ENCODE measurements at places on chromosomes 5 and 9.

DNA sequence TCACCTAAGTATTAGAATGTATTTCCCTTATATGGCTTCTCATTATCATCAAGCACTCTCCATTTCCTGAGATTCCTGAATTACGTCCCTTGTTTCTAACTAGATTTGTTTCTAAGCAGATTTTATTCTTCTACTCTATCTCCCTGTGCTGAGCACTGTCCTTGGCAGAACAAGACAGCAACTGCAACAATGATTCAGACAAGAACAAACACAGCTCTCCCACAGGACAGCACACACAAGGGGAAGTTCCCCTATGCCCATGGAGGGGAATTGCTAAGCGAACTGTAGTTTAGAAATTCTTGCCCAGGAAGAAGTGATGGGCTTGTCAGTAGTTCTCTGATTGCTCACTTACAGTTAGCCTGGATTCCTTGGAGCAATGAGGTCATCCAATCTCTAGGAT, 759.9 kb downstream of the DTWD2 start:
- no peak for DNase-seq

- DNase-seq, result no peak
Measured at GRCh38 chr9:107274953-107275422, 8.1 kb upstream of the RAD23B start.

DNA sequence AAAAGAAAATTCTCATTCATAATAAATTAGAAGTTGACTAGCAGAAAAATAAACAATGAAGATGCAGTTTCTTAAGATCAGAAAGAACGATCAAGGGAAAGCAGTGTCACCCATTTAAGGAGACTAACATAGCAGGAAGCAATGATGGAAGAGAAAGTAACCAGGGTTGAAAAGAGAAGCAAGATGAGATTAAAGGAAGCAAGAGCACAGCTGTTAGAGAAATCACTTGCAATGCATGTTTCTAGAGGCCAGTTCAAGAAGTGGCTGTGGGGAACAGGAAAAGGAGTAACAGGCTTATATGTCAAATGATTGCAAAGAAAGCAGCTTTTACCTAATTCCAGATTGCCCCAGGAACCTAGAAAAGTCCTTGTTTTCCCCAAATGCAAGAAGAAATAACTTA, 46.8 kb upstream of the SLC1A1 start:
- no peak for DNase-seq

- no peak for DNase-seq
Measured at GRCh38 chr9:20872340-20872977, 159.0 kb downstream of the HACD4 start.

DNA sequence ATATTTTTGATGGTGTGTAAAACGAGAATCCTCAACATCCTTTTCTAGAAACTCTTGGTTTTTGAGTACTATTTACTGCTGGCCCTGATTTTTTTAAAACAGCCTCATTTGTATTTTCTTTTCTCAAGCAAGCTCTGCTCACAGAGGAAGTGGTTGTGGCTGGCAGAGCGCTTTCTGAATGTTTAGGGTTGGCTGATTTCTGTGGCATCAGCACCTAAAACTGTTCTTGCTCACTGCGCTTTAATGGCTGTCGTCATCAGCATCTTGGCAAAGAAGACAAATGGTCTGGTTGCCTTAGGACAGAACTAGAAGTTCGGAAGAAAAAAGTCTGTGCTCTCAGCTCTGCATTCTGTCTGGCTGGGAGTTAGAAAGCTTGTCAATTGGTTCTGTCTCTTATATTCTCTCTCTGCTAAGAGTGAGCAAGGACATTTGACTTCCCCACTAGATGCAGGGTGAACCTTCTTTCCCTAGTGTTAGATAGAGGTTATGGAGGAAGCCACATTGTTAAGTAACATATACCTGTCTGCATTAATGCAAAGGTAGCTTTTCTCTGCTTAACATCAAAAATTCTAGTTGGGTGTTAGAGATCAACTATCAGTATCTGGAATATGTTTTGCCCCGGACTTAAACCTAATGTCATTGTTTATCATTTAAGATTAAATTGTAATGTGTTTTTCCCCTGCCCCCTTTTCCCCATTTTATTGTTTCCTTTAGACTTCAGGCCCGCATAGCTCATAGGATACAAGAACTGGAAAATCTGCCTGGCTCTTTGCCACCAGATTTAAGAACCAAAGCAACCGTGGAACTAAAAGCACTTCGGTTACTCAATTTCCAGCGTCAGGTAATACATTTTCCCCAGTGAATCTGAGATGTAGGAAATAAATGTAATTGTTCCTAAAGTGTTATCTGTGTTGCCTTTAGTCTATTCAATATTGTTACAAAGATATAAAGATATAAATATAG, 39.0 kb downstream of the SMARCA2 start:
- peak; percentile 91 for DNase-seq

- peak; percentile 83 for DNase-seq
Measured at GRCh38 chr5:132238169-132238744, 10.6 kb upstream of the P4HA2 start.

- DNase-seq, result no peak
Measured at GRCh38 chr9:128325629-128326028, 3.0 kb downstream of the COQ4 start.

DNA sequence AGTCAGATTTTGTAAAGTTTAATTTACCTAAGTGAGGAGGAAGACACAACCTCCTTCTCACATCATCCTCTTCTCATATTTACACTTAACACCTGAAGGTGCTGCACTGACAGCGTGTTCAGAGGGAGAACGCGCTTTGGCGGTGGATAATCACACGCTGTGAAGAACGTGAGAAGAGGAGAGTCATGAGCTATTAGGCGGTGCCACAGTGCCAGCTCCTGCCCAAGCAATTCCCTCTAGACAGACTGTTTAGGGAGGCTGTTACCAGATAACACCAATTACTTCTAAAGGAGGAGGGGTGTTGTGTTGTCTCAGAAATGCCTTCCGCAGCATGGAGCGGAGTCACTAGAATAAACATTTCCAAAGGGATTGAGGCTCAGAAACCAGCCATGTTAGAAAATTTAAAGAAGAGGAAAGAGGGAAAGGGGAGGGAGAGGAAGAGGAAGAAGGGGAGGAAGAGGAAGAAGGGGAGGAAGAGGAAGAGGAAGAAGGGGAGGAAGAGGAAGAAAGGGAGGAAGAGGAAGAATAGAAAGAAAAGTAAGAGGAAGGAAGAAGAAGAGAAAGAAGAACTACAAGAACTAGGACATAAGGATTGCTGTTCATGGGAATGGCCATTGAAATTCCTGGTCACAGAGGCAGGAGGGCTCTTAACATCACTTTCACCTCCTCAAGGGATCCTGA, 37.3 kb upstream of the WWC1 start:
- DNase-seq, result no peak

DNA sequence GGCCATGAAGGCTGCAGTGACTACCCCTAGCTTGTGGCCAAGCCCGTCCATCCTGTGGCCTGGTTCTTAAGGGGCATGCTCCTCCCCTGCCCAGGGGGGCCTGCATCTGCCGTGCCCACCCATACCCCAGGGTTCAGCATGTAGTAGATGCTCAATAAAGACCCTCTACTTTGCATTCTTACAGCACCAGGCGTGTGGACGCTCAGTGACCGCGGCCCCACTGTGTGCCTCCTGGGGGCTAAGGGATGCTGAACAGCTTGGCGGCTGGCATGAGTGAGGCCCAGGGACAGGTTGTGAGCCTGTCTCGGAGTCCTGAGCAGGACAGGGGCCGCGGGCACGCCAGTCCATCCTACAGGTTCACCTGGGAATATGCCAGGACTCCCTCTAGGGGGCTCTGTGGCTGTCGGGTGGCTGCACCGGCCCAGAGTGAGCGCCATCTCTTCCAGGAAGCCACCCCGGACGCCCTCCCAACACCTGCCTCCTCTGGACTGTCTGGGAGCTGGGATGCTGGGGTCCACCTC, 9.1 kb downstream of the NOTCH1 start:
- no peak for DNase-seq
